ENCODE measurements at places on chromosomes 6 and 20. TPM values are rescaled to one million over a fixed set of nuclear protein-coding genes. Genes with fewer than 3 reads are reported as not detected.

SIRPD gene
- polyA plus RNA-seq = not detected

HRH3 gene
- not detected for polyA plus RNA-seq

SNAI1 gene
- 1.8 TPM for polyA plus RNA-seq

FILIP1 gene
- 16.8 TPM for polyA plus RNA-seq

BNIP5 gene
- not detected for polyA plus RNA-seq

NMBR gene
- not detected for polyA plus RNA-seq

MYB gene
- polyA plus RNA-seq = 0.01 TPM

HUS1B gene
- polyA plus RNA-seq = not detected
